ENCODE measurements at places on chromosomes 2 and 18.

GRCh38 chr2:108942888-108943287 lies 46.1 kb downstream of the EDAR start:
- no peak overlapping the region for H3K4me3 ChIP-seq
- H3K4me1 ChIP-seq = peaks cover 5% of the 10 kb centered on the region
- no peaks in the 10 kb centered on the region for H3K27me3 ChIP-seq
- no peaks in the 10 kb centered on the region for H3K36me3 ChIP-seq
- peak; percentile 66 for DNase-seq
- no peak overlapping the region for H3K27ac ChIP-seq

GRCh38 chr2:209977386-209978239 lies 24.8 kb upstream of the RPE start:
- H3K4me3 ChIP-seq = no peak overlapping the region
- H3K27me3 ChIP-seq = no peaks in the 10 kb centered on the region
- no peaks in the 10 kb centered on the region for H3K4me1 ChIP-seq
- no peak for DNase-seq

- H3K4me1 ChIP-seq = no peaks in the 10 kb centered on the region
- H3K36me3 ChIP-seq = no peaks in the 10 kb centered on the region
Observed at GRCh38 chr2:232539298-232540231, at the start of gene CHRNG. CHRNG (plus strand) TSS chr2:232539692; CDS start chr2:232539748, 56 bp downstream.

DNA sequence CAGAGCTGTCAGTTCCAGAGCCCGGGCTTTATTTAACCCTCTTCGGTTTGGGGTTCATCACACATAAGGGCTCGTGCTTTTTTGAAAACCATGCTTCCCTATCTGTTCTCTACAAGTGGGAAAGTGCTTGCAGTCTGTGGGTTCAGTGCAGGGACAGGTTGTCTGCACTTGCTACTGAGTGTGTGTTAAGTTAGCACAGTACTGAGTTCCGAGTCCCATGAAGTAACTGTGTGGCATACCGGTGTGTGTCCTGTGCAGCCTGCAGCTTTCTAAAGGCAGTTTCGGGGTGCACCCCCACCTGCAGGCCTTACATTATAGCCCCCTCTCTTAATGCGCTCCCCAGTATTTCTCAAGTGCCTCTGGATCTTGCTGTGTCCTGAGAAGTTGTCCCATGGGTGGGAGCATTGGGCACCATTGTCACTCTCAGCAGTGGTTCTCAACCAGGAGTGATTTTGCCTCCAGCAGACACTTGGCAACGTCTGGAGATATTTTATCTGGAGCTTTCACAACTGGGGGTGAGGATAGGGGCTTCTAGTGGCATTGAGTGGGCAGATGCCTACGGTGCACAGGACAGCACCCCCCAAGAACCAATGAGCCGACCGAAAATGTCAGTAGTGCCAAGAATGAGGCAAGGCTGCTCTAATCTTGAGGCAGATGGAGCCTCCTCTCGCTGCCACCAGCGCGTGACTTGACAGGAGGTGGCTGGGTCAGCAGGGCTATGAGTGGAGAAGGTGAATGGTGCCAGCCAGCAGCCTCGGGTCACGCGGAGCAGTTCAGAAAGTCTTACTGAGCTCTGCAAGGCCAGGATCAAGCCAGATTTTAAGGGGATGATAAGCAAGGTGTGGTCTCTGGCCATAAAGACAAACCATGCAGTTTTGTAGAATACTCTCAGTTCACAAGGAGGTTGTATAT lies 152.2 kb downstream of the SMAD7 start:
- no peak overlapping the region for H3K4me3 ChIP-seq
- H3K36me3 ChIP-seq = no peaks in the 10 kb centered on the region
- peaks cover 18% of the 10 kb centered on the region for H3K4me1 ChIP-seq
- H3K27ac ChIP-seq = no peak overlapping the region
- DNase-seq = no peak

- no peak overlapping the region for H3K27ac ChIP-seq
- H3K4me1 ChIP-seq = no peaks in the 10 kb centered on the region
- H3K27me3 ChIP-seq = no peaks in the 10 kb centered on the region
- no peaks in the 10 kb centered on the region for H3K36me3 ChIP-seq
- DNase-seq = no peak
- peak overlapping the region; percentile 11 for H3K4me3 ChIP-seq
Observed at GRCh38 chr2:119306196-119306590, 60.4 kb downstream of the C2orf76 start.

DNA sequence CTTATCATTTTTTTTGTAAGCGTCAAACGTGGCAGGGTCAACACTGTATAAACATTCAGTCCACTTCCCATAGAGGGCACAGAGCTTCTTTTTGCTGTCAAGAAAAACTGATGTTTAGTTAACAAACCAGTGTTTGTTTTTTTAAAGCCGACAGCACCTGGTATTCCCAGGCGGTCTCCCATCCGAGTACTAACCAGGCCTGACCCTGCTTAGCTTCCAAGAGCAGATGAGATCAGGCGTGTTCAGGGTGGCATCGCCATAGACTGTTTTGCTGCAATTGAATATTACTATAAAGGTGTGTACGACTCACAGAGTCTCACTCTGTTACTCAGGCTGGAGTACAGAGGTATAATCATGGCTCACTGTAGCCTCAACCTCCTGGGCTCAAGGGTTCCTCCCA lies 31.5 kb downstream of the CABYR start:
- H3K36me3 ChIP-seq = peaks cover 32% of the 10 kb centered on the region
- H3K4me3 ChIP-seq = no peak overlapping the region
- H3K27ac ChIP-seq = no peak overlapping the region
- DNase-seq = no peak
- H3K4me1 ChIP-seq = no peaks in the 10 kb centered on the region

GRCh38 chr2:209905691-209906090 lies 96.7 kb upstream of the RPE start:
- H3K4me3 ChIP-seq = no peak overlapping the region
- DNase-seq = no peak
- no peaks in the 10 kb centered on the region for H3K4me1 ChIP-seq
- no peaks in the 10 kb centered on the region for H3K36me3 ChIP-seq
- no peak overlapping the region for H3K27ac ChIP-seq

DNA sequence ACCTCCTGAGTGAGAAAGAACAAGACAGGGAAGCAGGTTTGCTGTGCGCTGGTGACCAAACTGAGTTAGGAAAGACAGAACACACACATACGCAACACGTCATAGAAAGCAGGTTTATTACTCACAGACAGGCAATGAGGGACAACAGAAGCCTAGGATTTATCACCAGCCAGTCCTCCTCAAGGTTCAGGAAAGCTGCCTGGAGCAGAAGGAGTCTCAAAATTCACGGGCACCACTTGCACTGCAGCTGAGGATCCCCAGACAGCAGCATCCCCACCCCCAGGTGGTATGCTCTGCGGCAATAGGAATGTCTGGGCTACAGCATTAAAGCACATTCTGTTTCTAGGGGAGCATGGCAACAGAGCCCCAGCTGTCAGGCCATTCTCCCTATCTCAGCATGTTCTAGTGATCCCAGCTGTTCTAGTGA lies 284.4 kb upstream of the RGPD4 start:
- DNase-seq = peak; percentile 6
- H3K4me3 ChIP-seq = no peak overlapping the region
- H3K27ac ChIP-seq = no peak overlapping the region
- H3K4me1 ChIP-seq = no peaks in the 10 kb centered on the region
- no peaks in the 10 kb centered on the region for H3K27me3 ChIP-seq
- no peaks in the 10 kb centered on the region for H3K36me3 ChIP-seq

GRCh38 chr2:187403568-187404260 lies 44.3 kb downstream of the CALCRL start:
- no peaks in the 10 kb centered on the region for H3K36me3 ChIP-seq
- peak; percentile 74 for DNase-seq
- peak overlapping the region; percentile 47 for H3K27ac ChIP-seq
- H3K4me3 ChIP-seq = no peak overlapping the region

DNA sequence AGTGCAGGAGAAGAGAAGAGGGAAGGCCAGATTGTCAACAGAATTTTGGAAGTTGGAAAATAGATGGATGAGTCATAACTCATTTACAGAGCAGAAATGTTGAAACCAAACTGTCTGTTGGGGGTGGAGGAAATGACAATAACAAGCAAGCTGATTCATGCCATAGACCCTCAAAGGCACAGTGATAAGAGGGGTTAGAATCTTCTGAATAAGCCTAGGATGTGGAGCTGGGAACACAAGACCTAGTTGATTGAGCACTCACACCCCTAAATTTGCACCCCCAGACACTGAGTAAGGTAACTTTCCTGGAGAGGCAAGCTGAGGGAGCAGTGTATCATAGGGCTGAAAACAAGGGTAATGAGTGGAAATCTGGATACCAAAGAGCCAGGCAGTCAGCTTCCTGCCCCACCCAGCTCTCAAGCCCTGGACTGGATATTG lies 141.4 kb downstream of the SCG2 start:
- no peak overlapping the region for H3K27ac ChIP-seq
- H3K27me3 ChIP-seq = no peaks in the 10 kb centered on the region
- no peak for DNase-seq
- no peak overlapping the region for H3K4me3 ChIP-seq

DNA sequence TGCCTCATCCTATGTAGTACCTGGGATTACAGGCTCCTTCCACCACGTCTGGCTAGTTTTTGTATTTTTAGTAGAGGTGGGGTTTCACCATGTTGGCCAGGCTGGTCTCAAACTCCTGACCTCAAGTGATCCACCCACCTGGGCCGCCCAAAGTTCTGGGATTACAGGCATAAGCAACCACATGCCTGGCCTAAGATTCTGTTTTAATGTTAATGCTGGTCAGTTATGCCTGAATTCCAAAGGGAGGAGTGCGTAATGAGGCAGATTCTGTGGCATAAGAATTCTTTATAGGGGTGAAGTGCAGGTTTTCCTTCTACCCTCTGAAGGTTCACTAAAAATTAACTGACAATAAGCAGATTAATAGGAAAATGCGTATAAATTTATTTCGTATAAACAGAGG lies 1343.8 kb upstream of the LRRTM1 start:
- H3K27me3 ChIP-seq = no peaks in the 10 kb centered on the region
- no peak overlapping the region for H3K4me3 ChIP-seq
- no peak for DNase-seq
- H3K27ac ChIP-seq = no peak overlapping the region

- no peak overlapping the region for H3K4me3 ChIP-seq
- DNase-seq = no peak
- no peaks in the 10 kb centered on the region for H3K27me3 ChIP-seq
- H3K4me1 ChIP-seq = no peaks in the 10 kb centered on the region
- no peaks in the 10 kb centered on the region for H3K36me3 ChIP-seq
Observed at GRCh38 chr2:149489452-149489851, 98.1 kb downstream of the MMADHC start.

GRCh38 chr2:111191877-111192276 lies 71.2 kb downstream of the BCL2L11 start:
- H3K4me3 ChIP-seq = no peak overlapping the region
- H3K27me3 ChIP-seq = no peaks in the 10 kb centered on the region
- H3K36me3 ChIP-seq = no peaks in the 10 kb centered on the region
- no peak overlapping the region for H3K27ac ChIP-seq
- H3K4me1 ChIP-seq = no peaks in the 10 kb centered on the region

DNA sequence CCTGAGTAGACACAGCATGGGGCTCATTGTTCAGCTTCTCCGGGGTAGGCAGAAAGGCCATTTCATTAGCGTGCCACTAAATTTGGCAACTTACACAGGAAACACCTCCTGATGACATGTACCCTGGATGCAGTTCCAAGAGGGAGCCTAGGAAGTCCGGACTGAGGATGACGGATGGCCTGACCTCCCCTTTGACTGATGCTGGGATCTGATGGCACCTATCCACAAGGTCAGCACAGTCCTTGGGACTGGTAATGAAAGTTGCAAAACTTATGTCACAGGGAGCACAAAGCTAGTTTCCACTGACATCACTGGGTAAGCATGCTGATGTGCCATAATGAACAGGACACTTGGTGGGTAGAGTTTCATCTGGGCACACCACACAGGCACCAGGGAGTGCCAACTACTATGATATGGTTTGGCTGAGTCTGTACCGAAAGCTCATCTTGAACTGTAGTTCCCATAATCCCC lies 126.7 kb upstream of the ARL4C start:
- DNase-seq = no peak
- no peak overlapping the region for H3K4me3 ChIP-seq
- H3K4me1 ChIP-seq = no peaks in the 10 kb centered on the region

- H3K4me1 ChIP-seq = no peaks in the 10 kb centered on the region
- no peak for DNase-seq
- H3K27ac ChIP-seq = no peak overlapping the region
Observed at GRCh38 chr2:79862756-79863155, 349.9 kb downstream of the CTNNA2 start.

DNA sequence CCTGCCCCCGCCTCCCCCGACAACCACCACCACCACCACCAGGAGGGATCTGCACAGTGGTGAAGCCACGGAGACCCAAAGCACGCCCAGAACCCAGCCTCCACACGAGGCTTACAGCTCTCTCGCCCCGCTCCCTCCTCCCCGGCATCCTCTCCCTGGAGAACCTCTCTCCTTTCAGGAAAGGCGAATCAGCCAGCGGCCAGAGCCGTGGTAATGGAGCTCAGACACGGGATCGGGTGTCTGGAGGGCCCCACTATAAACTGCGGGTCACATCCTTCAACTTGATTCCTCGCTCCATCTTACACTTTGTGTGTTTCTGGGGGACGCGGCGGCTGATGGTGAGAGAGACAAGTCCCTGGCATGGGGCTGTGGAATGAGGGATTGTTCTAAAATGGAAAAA lies 271.5 kb upstream of the SIX2 start:
- H3K4me1 ChIP-seq = no peaks in the 10 kb centered on the region
- H3K36me3 ChIP-seq = no peaks in the 10 kb centered on the region
- H3K4me3 ChIP-seq = no peak overlapping the region

- no peak overlapping the region for H3K4me3 ChIP-seq
- DNase-seq = no peak
- H3K36me3 ChIP-seq = no peaks in the 10 kb centered on the region
- H3K27me3 ChIP-seq = no peaks in the 10 kb centered on the region
- H3K27ac ChIP-seq = no peak overlapping the region
- H3K4me1 ChIP-seq = no peaks in the 10 kb centered on the region
Observed at GRCh38 chr18:69617888-69618287, 217.2 kb downstream of the DOK6 start.

DNA sequence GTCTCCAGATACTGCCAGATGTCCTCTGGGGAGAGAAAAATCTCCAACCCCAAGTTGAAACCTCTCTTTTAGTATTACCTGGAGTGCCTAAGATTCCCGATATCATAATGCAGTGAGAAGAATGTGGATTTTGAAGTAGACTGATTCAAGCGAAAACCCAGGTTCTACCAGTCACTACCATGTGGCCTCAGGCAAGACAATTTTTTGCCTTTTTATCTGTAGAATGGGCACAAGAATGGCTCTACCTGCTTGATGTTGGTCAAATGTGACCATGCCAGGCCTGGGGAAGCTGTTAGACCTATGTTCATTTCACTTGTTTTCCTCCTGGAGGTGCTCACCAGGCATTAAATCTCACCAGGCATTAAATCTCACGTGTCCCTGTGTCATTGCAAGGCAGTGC lies 131.3 kb downstream of the DDX1 start:
- H3K27me3 ChIP-seq = no peaks in the 10 kb centered on the region
- no peak overlapping the region for H3K4me3 ChIP-seq
- H3K4me1 ChIP-seq = no peaks in the 10 kb centered on the region
- no peak for DNase-seq
- no peak overlapping the region for H3K27ac ChIP-seq

Measured in kidney (tissue), 22 donors.